ENCODE measurements at places on chromosomes 7 and 10. TPM values are rescaled to one million over a fixed set of nuclear protein-coding genes. Genes with fewer than 3 reads are reported as not detected.

DNA sequence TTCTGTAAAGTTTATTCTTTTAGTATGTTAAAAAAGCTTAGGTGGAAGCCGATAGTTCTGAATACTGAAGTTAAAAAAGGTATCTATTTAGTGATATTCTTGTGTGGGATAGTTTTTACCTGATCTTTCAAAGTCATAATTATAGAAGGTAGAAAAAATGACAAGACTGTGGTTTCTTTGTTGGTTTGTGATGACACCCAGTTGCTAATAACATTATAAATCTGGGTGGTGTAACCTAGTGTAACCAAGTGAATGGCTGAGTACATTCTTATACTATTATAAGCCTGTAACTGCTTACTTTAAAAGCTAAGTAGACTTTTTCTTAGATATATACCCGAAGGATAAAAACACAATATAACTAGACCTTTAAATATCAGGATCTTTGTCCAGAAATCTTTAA is 2.3 kb downstream of the CDK13 start:
- no peaks in the 10 kb centered on the region for H3K27me3 ChIP-seq
- H3K4me1 ChIP-seq, result peaks cover 31% of the 10 kb centered on the region
- DNase-seq, result no peak
- H3K27ac ChIP-seq, result peak overlapping the region; percentile 98
- no peaks in the 10 kb centered on the region for H3K36me3 ChIP-seq

DNA sequence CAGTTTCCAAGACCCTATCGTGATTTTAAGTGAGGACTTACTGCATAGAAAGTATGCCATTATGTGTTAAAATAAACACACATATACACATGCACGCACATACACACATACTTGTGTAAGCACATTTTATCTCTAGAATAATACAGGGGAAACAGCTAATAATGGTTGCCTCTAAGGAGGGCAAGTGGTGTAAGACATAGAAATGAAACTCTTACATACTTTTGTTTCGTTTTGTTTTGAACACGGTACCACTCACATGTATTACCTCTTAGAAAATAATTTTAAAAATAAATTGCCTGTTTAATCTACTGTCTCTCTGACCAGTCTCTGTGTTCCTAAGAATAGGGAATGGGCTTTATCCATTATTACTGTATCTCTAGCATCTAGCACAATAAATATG is 49.2 kb downstream of the HERPUD2 start:
- no peaks in the 10 kb centered on the region for H3K27me3 ChIP-seq
- H3K4me3 ChIP-seq, result no peak overlapping the region
- no peak overlapping the region for H3K27ac ChIP-seq
- no peak for DNase-seq
- H3K4me1 ChIP-seq, result peaks cover 10% of the 10 kb centered on the region

Gene SLC25A28
- total RNA-seq, result 15.8 TPM

- H3K27me3 ChIP-seq, result no peaks in the 10 kb centered on the region
- no peak for DNase-seq
- no peaks in the 10 kb centered on the region for H3K4me1 ChIP-seq
Measured at GRCh38 chr7:55533050-55533728, 39.1 kb downstream of the VOPP1 start.

Gene NODAL
- not detected for total RNA-seq

DNA sequence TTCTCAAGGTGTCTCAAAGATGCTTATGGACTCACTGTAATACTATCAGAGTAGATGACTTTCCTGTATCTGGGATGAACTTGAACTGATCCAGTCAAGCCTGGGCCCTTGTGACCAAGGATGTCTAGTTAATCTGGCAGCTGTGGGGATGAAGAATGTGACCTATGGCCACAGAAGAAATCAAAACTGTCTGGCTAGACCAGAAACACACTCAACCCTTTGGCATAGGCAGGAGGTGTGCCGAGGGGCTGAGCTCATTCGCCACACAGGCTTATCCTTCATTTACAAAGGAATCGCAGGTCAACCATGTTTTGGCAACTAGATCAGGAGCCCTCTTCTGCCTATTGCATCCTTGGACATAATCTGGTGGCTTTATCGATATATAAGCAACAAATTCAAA is 110.6 kb downstream of the ATXN7L1 start:
- H3K4me3 ChIP-seq, result no peak overlapping the region
- H3K27me3 ChIP-seq, result no peaks in the 10 kb centered on the region
- no peak for DNase-seq
- no peaks in the 10 kb centered on the region for H3K4me1 ChIP-seq
- H3K27ac ChIP-seq, result no peak overlapping the region
- H3K36me3 ChIP-seq, result no peaks in the 10 kb centered on the region

Gene ZNF503
- 17.6 TPM for total RNA-seq

Gene PRKCQ
- 0.43 TPM for total RNA-seq

Gene CALHM3
- total RNA-seq, result not detected

- no peak overlapping the region for H3K27ac ChIP-seq
- DNase-seq, result no peak
- no peak overlapping the region for H3K4me3 ChIP-seq
- no peaks in the 10 kb centered on the region for H3K4me1 ChIP-seq
- H3K36me3 ChIP-seq, result no peaks in the 10 kb centered on the region
Measured at GRCh38 chr7:82156168-82156567, 287.4 kb downstream of the CACNA2D1 start.

DNA sequence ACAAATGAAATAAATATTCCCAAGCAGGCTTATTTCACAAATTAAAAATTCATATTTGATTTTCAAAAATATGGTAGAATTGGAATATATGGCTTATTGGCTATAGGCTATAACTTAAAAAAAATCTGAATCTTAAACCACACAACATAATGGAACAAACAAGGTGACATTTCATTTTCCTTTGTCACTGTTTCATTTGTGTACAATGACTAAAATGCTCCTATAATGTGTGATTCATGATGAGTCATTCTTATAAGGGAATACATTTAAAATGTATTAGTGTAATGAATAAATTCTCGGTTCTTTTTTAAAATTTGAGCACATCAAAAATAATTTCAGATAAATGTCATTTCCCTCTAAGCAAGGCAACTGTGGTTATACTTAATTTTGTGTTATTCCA is 148.0 kb upstream of the ANK3 start:
- no peaks in the 10 kb centered on the region for H3K27me3 ChIP-seq
- H3K4me1 ChIP-seq, result no peaks in the 10 kb centered on the region
- H3K4me3 ChIP-seq, result no peak overlapping the region
- no peak overlapping the region for H3K27ac ChIP-seq

Gene GIMAP2
- total RNA-seq, result 2.4 TPM

Gene VSTM4
- 10.2 TPM for total RNA-seq

Data from hepatocyte (in vitro differentiated cells).